Renal pelvis (tissue), 12 donors: ENCODE measurements at places on chromosomes 7 and 10. TPM values are rescaled to one million over a fixed set of nuclear protein-coding genes. Genes with fewer than 3 reads are reported as not detected.

- no peak for DNase-seq
Measured at GRCh38 chr7:142442396-142442795, 184.5 kb upstream of the PRSS58 start.

- peak; percentile 68 for DNase-seq
Measured at GRCh38 chr7:101518336-101518735, 110.8 kb downstream of the MYL10 start.

DNA sequence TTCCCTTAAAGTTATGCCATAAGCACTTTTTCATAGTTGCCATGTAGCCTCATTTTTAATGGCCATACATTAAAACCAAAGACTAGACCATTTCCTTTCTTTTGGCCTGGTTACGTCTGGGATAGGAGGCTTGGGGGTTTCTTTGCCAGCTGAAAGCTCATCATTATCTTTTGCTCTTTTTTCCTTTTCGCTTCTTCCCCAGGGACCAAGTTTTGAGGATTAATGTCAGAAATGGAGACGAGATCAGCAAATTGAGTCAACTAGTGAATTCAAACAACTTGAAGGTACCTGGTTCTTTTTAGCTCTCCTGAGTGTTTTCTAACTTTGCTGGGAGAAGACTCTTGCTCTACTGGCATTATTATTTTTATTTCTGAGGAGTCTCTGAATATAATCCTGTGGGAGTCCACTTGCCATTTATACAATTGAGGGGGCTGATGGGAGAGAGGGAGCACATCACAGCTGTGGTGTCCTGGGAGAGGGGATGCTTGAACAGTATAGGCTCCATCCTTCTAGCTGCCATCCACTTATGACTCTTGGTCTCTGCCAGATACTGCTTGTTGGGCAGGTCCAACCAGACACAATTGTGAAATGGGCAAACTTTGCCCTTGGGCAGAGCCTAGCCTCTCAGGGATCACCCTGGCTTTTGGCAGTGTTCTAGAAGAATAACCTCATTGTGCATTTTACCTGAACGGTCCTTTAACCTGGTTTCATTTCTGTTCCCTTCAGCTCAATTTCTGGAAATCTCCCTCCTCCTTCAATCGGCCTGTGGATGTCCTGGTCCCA, 5.8 kb downstream of the CPA4 start:
- DNase-seq = no peak

GRCh38 chr10:105950410-105950809, 1214.1 kb downstream of the SORCS1 start:
- DNase-seq = peak; percentile 50

DNA sequence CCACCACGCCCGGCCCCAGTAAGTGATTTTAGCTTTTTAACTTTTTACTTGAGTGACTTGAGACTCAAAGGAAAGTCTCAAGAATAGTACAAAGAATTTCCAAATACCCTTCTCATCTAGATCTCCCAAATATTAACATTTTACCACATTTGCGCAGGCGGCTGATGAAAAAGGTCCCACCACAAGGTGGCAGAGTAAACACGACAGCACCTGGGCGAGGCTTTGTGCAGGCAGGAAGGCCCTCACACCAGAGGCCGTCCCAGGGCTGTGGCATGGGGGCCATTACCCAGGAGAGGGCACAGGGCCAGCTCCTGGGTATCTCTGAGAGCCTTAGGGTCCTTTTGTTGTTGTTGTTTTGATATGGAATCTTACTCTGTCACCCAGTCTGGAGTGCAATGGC, 50.0 kb upstream of the WIPI2 start:
- no peak for DNase-seq

- no peak for DNase-seq
Measured at GRCh38 chr10:97597778-97598177, 8.3 kb downstream of the C10orf62 start.

Gene STEAP4
- polyA plus RNA-seq = 0.14 TPM

DNA sequence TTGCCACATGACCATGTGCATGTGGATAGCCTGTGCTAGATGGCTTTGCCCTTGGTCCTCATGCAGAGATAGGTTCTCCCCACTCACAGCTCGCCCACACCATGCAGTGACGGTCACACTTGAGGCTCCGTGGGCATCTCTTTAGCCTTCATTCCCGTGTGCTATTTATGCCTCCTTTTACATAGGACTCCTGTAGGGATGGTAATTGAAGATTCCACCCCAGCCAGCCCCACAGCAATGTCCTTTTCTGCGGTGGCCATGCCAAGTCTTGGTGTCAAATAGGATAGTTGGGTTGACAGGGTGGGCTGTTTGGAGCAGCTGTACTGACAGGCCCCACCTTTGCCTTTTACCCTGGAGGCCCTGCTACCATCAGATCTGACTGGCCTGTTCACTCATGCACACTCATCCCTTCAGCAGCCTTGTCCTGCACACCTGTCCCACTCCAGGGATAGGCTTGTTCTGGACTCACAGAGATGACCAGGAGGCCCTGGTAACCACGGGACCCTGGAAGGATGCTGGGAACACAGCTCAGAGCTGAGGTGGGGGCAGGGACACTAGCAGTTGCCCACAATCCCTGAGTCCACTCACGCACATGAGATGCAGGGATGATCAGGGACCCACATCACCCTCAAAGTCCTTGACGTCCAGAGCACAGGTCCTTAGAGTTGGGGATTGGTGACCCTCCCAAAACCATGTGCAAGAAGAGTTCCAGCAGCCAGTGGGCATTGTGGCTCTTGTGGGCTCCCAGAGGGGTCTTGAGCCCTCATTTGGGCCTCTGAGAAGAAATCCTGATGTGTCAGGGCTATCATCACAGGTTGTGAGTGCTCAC, 71.2 kb downstream of the ADCY1 start:
- DNase-seq = no peak

DNA sequence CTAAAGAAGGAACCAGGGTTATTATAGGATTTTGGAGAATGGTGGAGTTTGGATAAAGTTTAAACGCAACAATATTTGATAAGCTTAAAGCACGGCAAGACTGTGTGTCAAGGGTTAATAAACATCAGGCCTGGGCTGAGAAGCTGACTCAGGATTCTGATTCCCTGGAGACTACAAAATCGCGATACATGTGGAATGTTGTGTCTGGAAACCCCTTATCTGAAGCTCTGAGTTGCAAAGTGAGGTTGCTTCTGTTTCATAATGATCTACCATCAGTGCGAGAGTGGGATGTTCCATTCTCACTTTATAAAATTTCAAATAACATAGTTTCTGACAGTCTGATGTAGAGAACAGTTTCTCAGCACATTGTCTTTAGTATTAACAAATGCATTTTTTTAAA, 7.8 kb downstream of the C1GALT1 start:
- DNase-seq = no peak

DNA sequence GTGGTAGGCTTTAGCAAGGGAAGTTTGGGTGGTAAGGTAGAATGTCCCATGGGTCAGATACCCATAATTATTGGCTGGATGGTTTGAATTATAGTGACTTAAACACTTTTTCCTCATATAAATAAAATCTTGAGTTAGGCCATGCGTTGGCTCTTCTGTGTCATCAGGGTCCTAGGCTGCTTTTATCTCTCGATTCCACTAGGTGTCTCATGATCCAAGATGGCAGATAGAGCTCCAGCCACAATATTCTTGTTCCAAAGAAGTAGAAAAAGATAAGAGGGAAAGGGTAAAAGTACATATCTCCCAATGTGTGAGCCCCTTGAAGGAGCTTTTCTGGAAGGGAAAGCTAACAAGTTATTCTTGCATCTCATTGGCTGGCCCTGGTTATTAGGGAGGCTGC, 144.7 kb downstream of the GRK5 start:
- no peak for DNase-seq

DNA sequence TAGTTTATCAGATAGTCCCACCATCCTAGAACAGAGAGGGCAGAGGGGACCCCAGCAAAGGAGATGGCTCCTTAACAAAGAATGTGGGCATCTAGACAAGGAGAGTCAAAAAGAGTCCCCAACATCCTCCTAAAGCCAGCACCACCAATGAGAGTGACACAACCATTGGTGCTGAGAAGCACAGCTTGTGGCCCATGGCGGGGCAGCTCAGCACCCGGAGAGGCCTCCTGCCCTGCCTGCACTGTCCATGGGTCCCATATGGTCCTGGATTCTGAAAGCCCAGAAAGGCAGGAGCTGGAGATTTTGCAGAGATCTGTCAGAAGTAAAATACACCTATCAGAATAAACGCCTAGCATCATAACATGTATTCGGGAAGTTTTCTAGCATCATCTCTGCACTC, 311.8 kb upstream of the ZNF32 start:
- no peak for DNase-seq

GRCh38 chr10:129958629-129959543, 5.2 kb downstream of the EBF3 start:
- no peak for DNase-seq

Gene SLC39A12
- not detected for polyA plus RNA-seq

Gene CALHM3
- not detected for polyA plus RNA-seq

DNA sequence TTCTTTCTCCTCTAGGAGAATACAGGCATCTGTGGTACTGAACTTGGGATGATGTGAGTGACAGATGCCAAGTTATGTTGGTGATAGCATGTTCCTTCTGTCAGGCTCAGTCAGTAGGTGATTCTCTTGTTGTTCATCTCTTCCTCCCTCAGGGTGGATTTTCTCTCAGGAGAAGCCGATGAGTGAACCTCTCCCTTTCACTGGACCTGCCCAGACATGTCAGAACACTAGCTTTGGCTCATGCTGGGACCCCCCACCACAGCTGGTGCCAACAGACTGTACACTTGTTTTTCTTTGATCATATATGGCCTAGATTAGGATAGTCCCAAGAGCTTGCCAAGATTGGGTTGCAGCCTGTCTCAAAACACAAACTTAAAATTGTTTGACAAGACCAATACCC, 129.4 kb downstream of the BMPER start:
- DNase-seq = no peak

Gene CRYGN
- polyA plus RNA-seq = 3.7 TPM

DNA sequence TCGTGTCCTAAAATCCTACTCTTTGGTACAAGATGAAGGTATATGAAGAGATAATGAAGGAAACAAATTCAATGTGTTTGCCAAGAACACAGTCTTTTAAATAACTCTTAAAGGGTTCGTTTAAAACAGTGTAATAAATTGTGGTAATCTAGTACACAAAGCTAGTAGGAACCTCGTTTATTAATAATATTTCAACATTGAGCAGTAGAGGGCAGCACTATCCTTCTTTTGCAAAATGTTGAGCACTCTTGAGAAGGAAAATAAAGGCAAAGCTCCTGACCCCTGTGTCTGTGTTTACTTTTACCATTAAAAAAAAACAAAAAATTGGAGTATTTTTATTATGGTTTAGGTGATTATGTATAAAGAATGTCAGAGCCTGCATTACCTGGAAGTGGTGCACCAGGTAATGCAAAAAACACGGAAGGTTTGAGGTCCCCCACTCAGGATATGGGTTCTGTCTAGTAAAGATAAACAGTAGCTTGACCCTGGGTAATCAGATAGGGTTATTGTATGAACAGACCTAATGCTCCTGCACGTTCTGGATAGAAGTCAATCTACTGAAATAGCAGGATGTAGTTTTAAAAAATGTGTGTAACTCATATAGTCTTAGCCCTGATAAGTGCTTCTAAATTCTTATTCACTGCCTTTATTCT, 5.7 kb upstream of the GOT1 start:
- DNase-seq = no peak

DNA sequence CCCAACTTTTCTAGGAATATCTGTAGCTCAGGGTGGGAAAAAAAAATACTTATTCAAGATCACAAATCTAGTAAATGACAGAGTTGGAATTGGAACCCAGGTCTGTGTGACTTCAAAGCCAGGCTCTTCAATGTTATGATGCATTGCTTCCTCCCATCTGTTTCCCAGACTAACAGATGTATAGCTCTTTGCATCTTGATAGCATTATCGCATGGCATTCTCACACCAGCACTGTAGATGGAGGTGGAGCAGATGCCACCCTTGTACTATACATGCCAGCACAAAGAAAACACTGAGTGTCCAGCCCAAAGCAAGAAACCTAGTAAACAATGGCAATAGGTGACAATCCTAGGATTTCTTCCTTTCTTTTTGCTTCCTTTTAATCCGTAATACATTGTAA, 497.3 kb downstream of the NEBL start:
- DNase-seq = no peak

DNA sequence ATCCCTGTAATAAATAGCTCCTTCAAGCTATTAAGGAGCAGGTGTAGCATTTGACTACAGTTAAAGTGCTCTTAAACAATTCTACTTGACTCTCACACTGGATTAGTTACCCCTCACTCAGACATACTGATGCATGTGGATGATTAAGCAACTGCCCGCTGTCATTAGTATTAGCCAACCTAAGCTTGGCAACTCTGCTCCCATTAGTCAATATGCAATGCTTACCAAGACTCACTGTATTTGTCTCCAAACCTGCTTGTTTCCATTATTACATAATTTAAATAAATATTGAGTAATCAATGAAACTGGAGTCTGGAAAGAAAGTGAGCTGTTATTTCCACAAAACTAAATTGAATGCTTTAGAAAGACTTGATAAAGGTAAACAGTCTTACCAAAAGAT, 144.0 kb upstream of the ASAH2 start:
- no peak for DNase-seq

DNA sequence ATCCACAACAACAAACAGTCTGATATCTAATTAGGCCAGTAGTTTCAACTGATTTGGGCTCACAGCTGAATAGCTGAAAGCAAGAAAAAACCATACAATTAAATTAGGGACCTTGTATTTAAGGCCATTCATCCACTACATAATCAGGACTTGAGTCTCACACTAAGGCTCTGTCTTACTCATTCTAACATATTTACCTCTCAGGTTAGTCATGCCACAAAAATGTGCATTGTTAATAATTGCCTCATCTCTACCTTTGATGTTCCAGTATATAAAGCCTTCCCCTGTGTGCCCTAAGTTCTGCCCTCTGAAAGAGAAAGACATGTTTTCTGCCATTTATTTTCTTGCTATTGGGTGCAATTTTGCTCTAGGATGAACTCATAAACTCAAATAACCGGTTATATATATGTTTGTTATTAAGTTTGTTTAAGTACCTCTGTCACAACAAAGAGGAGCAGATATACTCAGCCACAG, 5.3 kb upstream of the C1GALT1 start:
- peak; percentile 57 for DNase-seq

DNA sequence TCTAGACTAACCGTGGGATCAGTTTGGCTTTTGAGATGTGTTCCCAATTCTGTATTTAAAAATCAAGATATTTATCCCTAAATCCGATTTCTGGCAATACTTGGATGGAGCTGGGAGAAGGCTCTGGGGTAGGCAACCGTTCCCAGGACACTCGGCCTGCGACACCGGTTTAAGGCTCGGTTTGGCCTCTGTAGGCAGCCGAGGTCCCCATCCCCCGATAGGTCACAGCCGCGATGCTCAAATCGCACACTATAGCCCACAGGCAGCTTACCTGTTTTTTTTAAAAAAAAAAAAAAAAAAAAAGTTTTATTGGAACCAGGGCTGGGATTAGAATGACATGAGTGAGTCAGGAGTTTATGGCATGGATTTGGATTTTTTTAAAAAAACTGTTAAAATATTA, 729 bp upstream of the TAF3 start:
- no peak for DNase-seq

Gene FANK1
- 14.9 TPM for polyA plus RNA-seq

GRCh38 chr7:10181996-10182395, 791.7 kb upstream of the PHF14 start:
- no peak for DNase-seq

GRCh38 chr7:105127179-105127578, 113.2 kb downstream of the KMT2E start:
- DNase-seq = no peak

- DNase-seq = no peak
Measured at GRCh38 chr10:14688606-14689005, 86.1 kb downstream of the FAM107B start.

Gene SLC13A1
- 25.5 TPM for polyA plus RNA-seq

Gene ADGRA1
- polyA plus RNA-seq = 1.9 TPM
